ENCODE measurements at places on chromosomes 6 and 20.
A peak's percentile ranks its signal among the peaks of the same experiment; 100 is the strongest.

- no peak for DNase-seq
Measured at GRCh38 chr6:133980168-133980567, 27.1 kb downstream of the TBPL1 start.

DNA sequence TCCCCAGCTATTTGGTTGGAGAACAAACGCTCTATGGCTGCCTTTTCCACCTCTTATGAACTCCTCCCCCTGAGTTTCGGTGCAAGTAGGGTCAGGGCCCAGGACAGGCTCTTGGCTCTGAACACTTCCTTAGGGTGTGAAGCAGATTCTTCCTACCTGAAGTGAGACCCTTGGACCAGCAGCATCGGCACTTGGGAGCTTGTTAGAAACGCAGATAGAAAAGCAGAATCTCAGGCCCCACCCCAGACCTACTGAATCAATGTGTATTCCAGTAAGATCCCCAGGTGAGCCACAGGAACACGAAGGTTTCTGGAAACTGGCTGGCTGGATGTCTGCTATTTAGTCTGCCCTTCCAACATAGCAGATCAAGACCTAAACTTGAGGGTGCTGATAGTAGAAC, 3.2 kb downstream of the FAM50B start:
- no peak for DNase-seq

- no peak for DNase-seq
Measured at GRCh38 chr6:88866856-88867255, 96.6 kb downstream of the RNGTT start.

- DNase-seq: no peak
Measured at GRCh38 chr20:58466729-58467571, 48.2 kb downstream of the APCDD1L start.

DNA sequence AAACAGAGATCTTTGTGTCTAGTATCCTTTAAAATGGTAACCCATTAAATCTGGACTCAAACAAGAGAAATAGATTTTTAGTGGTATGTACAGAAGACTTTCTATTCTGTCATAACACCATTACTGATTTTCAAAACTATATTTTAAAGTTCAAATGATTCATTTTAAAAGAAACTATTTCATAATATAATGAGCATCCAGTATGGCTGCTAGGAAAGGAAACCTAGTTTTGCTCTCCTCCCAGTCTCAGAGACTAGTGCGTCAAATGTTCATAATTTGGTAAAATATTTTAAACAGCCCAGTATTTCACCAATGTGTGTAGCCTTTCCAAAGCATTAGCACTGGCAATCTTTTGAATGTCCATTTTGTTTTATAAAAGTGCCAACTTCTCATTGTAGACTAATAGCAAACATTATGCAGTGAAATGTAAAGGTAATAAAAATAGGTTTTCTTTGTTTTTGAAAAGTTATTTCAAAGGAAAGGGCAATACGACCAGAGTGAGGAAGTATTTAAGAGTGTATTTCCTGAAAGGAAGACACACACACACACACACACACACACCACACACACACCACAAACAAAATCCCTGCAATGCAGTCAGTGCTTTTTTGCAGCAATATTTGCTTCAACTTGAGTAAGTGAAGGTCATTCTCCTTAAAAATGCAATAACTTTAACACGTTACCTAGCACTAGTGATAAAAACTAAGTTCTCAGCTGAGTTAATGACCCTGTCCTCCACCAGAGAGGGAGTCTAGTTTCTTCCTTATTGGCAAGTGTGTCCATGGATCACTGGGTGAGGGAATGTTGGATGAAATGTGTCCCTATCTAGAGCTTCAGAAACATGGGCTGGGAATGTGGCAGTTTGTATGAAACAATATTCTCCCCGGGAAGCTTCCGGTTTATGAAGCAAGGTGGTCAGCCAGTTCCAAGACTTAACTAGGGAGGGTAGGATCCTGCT, 4.6 kb downstream of the PPP1R3G start:
- DNase-seq: no peak

GRCh38 chr6:151409260-151409659, 17.9 kb upstream of the ZBTB2 start:
- DNase-seq: no peak

DNA sequence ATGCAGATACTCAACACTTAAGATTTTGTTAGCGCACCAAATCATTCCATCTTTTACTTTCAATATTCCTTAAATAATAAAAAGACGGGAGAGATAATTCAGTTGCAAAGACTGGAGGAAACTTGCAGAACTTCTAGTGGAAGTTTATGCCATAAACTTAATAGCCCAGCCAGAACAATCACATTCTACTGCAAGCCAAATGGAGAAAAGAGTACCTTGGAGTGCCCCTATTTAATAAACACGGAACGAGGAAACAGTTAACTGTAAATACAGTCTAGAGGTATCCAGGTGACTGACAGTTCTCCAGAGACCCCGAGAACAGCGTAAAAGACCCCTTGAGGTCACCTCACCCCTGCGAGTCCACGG, 635 bp downstream of the SLC35B3 start:
- DNase-seq: no peak

- no peak for DNase-seq
Measured at GRCh38 chr6:122182061-122182460, 217.4 kb upstream of the HSF2 start.

- no peak for DNase-seq
Measured at GRCh38 chr6:157116426-157116825, 206.9 kb downstream of the TMEM242 start.

DNA sequence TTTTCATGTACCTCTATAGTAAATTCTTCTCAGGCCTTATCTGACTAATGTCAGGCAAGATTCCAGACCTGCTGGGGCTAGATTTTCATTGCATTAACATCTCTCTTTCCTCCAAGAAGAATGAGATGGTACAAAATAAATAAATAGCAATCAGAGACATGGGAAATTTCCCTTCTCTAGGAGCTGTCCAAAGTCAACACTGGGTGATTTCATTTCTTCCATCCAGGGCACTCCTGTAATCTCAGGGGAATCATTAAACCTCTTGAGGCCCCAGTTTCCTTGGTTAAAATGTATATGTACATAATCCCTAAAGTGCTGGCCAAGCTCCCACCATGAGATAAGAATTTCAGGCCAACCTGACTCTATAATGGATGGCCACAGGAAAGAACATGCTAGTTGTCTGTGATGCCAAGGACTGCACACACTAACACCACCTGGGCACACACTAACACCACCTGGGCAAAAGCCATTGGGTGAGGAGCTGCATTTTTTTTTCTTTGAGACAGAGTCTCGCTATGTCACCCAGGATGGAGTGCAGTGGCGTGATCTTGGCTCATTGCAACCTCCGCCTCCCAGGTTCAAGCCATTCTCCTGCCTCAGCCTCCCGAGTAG, 912 bp downstream of the IL17F start:
- no peak for DNase-seq

- no peak for DNase-seq
Measured at GRCh38 chr20:22890594-22891300, 144.4 kb upstream of the SSTR4 start.

DNA sequence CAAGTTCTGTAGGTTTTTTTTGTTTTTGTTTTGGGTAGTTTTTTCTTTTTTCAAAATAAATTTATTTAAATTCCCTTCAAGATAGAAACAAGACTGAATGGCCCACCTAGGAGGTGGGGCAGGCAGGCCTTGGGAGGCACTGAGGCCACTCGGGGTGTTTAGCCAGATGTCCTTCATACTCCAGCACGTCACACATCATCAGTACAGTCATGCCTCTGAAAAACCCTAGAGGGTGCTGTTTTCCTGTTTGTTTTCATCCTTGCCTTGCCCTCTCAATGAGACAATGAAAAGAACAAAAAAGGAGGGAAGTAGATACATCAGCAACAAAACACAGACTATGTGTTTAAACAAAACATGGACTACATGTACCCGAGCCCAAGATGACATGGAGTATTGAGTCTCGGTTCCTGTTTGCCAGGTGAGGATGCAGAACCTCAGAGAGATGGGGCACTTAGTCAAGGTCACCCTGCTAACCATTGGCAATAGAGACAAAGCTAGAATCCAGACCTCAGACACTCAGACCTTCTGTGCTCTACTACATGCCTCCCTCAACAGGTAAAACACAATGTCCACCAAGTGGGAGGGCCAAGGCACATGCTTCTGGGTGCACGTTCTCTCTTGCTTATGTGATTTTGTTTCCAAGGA, 26.8 kb upstream of the CLIC5 start:
- DNase-seq: no peak

GRCh38 chr6:20335872-20336271, 65.8 kb upstream of the E2F3 start:
- DNase-seq: no peak

DNA sequence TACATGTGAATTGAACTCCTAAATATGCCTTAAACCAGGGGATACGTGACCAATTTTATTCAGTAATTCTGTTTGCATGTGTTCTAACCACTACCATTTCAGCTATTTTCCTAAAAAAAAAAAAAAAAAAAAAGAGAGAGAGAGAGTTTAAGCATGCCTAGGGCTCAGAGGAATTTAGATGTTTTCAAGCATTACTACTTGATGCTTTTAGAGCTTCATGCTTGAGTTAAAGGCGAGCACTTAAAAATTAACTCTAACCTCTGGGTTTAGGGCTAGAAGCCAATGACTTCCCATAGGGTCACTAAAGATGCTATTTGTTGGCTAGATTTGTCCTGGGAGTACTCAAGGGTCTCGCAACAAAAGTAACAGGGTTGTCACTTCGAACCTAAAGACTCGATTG, 217.7 kb downstream of the ATXN1 start:
- no peak for DNase-seq

GRCh38 chr20:25865715-25866656, 169.3 kb upstream of the ZNF337 start:
- DNase-seq: peak; percentile 42

GRCh38 chr6:89987830-89988229, 93.6 kb downstream of the GJA10 start:
- no peak for DNase-seq

GRCh38 chr6:158607411-158608170, 37.0 kb downstream of the DYNLT1 start:
- DNase-seq: no peak

GRCh38 chr20:45970646-45971424, 1.2 kb downstream of the ZNF335 start:
- DNase-seq: peak; percentile 14

DNA sequence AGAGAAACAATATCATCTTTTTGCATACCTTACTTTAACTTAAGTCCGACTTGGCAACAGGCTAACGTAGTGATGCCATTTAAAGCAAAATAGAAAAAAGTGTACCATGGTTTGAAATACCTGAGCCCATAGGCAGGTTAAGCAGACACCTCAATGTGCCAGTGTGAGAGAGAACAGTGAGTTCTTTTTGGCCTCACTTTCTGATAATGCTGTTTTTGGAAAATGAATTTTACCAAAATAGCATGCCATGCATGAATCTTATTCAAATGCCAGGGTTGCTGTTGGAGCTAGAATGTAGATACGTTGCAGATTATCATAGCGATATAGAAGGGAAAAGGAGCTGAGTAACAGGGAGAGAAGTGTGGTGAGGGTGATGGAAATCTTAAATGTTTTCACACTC, 170.2 kb downstream of the OTOR start:
- DNase-seq: no peak

DNA sequence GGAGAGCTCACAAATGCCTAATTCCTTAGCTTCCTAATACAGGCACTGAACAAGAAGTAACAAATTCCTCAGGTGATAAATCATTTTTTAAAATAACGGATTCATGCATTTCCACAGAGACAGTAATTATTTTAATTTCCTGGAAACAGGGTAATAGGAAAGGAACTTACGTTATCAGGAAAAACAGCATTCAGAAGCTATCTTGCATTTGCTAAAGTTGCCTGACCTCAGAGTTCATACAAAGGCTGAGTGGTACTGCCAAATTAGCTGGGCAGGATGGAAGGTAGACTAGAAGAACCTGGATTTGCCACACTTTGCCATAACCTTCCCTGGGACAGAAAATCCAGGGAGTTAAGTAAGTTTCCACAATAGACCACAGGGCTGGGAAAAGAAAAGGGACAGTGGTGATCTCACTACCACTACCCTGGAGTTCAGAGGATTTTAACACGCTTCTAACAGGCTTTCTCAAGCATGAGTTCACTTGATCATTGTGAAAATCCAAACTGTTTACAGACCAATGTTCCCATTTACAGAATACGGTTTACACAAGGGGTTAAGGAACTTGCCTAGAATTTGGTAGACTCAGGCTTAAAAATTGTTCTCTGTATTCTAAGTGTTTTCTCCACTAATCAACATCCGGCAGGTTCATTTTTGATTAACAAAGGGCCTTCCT, 57.0 kb downstream of the KIF13A start:
- DNase-seq: no peak

GRCh38 chr6:70221025-70221714, 81.7 kb downstream of the COL9A1 start:
- no peak for DNase-seq

- DNase-seq: no peak
Measured at GRCh38 chr6:167919349-167919748, 78.1 kb upstream of the KIF25 start.

DNA sequence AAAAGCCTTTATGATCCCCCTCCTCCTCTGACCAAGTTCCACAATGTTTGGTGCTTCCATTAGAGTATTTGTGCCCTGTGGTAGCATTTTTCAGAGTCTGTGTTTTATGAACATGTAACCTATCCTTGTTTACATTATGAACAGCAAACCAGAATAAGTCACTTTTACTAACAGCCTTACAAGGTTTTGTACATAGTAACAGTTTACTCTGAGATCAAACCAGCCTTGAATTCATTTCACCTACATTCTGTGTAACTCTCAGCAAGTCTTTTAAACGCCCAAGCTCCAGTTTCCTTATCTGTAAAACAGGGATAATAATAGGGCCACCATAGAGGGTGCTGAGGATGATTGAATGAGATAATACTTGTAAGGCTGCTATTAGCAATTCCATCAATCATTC, 175.0 kb downstream of the PHACTR1 start:
- DNase-seq: no peak

- DNase-seq: no peak
Measured at GRCh38 chr20:6168204-6168603, 45.4 kb upstream of the FERMT1 start.

GRCh38 chr20:41248368-41249024, 69.0 kb downstream of the ZHX3 start:
- no peak for DNase-seq

DNA sequence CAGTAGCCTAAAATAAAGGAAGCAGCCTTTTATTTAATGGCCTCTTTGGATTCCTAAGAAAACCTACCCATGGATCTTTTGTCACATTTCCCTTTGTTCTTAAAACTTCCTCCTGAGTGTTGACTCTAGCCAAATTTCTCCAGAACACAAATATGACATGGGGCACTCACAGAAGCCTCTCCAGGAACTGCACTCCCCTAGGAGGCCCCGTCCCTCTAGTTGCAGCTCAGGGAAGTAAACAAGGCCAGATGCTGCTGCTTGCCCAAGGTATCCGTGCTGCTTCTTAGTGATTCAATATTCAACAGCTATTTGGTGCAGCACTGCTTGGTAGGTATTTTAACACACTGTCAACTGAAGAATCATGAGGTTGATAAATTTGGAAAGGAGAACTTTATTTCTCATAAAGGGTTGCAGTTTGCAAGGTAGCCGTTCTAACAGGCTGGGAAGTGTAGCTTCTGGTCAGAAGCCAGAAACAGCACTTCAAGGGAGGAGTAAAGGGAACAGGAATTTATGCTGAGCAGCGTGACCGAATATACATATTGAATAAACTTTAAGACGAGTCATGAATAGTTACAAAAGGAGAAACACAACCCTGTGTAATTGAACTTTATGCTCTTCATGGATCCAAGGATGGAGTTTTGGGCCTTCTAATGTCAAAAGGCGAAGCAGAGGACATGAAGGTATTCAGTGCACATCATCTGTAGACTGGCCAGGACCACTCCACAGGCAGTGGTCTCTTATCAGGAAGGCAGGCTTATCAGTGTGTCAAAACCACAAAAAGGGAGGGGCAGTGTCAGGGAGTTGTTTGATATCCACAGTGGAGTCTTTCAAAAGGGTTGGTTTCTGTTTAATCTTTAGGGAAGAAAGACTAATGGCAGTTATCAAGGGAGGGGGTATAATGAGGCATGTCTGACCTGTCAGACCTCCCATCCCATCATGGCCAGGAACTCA, 63.3 kb downstream of the CD24 start:
- no peak for DNase-seq

All from activated T-helper 1 cell treated with Interleukin-2 at 50 U/mL for 16 hours (primary cell).